ENCODE measurements at places on chromosomes 6 and 20. TPM values are rescaled to one million over a fixed set of nuclear protein-coding genes. Genes with fewer than 3 reads are reported as not detected.

The EPPIN gene
- total RNA-seq, result not detected

The OR5V1 gene
- total RNA-seq, result not detected

The STK35 gene
- 15.7 TPM for total RNA-seq

The ZSCAN23 gene
- not detected for total RNA-seq

The POU5F1 gene
- total RNA-seq, result 11.8 TPM

The AVP gene
- total RNA-seq, result not detected

The DZANK1 gene
- total RNA-seq, result 2.0 TPM

The OR2H2 gene
- total RNA-seq, result not detected
